GM12892 (cell line): ENCODE measurements at places on chromosomes 11 and 22.

- DNase-seq, result no peak
These were observed 50.9 kb upstream of the ME3 start for GRCh38 chr11:86723281-86723680.

- DNase-seq, result no peak
These were observed 785 bp downstream of the IGSF9B start for GRCh38 chr11:133955945-133956421.

DNA sequence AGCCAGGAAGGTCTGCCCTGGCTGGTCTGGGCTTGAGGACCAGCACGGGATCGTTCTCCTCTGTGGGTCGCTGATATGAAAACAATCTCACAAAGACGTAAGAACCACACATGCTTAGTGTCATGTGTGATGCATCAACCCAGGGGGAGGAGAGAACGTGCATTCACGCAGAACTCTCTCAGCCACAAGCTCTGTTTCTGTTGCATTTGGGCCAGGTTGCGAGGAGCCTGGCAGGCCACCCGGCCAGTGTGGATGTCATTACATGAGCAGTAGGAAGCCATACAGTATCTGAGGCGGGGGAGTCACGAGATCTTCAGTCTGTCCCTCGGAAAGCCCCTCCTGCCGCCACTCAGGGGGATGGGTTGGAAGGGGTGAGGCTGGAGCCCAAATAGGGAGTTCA lies 53.1 kb upstream of the KCNQ1OT1 start:
- no peak for DNase-seq

- DNase-seq, result no peak
These were observed 26.8 kb downstream of the TPCN2 start for GRCh38 chr11:69075421-69076128.

GRCh38 chr11:19442554-19442910 lies 201.8 kb upstream of the E2F8 start:
- DNase-seq, result no peak

- no peak for DNase-seq
These were observed 819 bp downstream of the JAML start for GRCh38 chr11:118223992-118224391.

- DNase-seq, result no peak
These were observed 20.8 kb downstream of the CHRDL2 start for GRCh38 chr11:74710281-74710938.

DNA sequence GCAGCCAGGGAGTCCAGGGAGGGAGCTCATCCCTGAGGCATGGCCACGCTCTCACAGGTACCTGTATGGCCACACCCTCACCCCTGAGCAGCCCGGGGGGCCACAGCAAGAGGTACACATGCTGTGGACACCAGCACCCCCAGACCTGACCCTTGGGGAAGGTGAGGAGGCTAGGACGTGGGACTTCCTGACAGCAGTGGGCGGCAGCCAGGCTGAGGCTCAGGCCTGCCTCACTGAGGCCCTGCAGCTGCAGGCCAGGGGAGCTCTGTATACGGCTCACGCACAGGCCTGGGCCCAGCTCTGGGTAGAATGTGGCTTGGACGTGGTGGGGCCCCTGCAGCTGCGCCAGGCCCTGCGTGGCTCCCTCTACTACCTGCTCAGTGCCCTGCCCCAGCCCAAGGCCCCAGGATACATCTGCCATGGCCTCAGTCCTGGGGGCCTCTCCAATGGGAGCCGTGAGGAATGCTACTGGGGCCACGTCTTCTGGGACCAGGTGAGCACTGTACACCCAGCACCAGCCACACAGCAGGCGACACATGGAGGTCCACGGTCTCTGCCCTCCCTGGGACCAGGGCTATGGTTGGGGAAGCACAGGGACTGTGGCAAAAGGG lies 1.8 kb downstream of the PGGHG start:
- DNase-seq, result no peak

- no peak for DNase-seq
These were observed 16.1 kb upstream of the OR52H1 start for GRCh38 chr11:5564259-5565019.

GRCh38 chr11:76885390-76886097 lies 24.8 kb downstream of the ACER3 start:
- DNase-seq, result no peak

DNA sequence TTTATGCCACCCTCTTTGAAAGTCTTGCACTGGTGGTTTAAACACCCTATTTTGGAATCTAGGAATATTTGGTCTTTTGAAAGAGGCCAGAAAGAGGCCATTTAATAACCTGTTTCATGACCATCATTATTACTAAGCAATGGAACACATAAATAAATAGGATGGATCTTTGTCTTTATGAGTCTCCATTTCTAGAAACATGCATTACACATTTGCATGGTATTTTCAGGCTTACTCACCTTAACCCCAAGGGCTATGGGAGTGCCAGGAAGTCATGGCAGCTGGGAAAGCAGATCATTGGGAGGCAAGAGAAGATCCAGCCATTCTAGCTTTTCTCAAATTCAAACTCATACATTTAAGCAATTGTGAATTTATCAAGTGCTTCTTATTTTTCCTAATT lies 185.8 kb upstream of the POU2AF2 start:
- no peak for DNase-seq

DNA sequence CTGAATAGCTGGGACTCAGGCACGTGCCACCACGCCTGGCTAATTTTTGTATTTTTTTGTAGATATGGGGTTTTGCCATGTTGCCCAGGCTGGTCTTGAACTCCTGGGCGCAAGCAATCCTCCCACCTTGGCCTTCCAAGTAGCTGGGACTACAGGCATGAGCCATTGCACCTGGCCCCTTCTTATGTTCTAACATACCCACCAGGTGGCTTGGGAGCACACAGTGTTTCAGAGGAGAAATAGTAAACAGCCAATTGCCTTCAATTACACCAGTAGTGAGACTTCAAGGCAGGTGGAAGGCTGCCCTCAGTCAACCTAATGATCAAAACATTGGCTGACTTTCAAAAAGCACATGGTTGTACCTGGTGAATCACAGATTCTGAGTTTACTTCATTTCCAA lies 167.2 kb downstream of the SWAP70 start:
- no peak for DNase-seq
